ENCODE measurements at places on chromosomes 3 and 15.

GRCh38 chr3:55968331-55968730, 481.2 kb upstream of the WNT5A start:
- no peak for DNase-seq

DNA sequence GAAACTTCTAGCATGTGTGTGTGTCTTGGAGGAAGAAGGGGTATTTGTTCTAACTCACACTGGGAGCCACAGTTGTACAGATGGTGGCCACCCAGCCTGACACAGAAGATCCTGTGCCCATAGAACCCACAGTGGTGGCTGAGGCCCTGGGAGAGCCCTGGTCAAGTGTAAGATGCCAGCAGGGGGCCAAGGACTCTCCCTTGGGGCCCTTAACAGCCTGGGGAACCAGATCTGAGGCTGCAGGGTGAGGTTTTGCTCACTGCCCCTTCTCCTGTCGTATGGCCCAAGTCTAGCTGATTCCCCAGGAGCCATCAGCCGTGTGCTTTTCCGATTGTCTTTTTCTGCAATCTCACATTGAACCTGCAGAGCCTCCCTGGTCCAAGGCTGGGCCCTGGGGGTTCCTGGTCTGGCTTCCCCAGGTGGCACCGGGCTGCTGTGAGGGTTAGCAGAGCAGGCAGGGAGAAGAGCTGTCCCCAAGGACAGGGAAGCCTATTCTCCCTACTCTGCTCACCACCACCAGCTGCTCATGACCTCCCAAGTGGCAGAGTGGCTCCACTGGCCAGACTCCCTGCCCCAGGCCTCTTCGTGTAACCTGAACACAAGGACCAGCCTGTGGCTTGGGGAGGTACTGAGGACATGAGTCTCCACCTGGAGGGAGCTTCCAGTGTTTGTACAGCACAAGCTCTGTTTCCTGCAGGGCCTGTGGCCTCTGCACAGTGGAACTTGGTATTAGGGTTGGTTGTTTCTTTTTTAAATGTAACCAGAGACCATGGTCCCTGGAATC, 51.9 kb downstream of the CA12 start:
- DNase-seq = no peak

DNA sequence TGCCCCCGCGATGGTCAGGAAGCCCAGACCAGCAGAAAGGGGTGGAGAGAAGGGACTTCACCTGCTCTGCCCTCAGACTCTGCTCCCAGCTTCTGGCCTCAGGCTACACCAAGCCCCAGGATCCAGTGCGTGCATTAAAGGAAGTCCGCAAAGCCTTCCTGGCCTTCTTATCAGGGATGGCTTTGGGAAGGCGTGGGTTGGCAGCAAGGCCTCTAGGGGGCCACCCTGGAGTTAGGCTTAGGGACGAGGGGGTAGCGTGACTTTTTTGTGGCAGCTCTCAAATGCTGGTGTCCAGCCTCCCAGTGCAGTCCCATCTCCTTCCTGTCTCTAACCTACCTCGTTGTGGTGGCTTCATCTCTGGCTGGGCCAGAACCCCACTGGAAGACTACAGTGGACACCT, 18.9 kb upstream of the RPL29 start:
- no peak for DNase-seq

GRCh38 chr15:48939648-48940047, 24.1 kb downstream of the SHC4 start:
- peak; percentile 90 for DNase-seq

DNA sequence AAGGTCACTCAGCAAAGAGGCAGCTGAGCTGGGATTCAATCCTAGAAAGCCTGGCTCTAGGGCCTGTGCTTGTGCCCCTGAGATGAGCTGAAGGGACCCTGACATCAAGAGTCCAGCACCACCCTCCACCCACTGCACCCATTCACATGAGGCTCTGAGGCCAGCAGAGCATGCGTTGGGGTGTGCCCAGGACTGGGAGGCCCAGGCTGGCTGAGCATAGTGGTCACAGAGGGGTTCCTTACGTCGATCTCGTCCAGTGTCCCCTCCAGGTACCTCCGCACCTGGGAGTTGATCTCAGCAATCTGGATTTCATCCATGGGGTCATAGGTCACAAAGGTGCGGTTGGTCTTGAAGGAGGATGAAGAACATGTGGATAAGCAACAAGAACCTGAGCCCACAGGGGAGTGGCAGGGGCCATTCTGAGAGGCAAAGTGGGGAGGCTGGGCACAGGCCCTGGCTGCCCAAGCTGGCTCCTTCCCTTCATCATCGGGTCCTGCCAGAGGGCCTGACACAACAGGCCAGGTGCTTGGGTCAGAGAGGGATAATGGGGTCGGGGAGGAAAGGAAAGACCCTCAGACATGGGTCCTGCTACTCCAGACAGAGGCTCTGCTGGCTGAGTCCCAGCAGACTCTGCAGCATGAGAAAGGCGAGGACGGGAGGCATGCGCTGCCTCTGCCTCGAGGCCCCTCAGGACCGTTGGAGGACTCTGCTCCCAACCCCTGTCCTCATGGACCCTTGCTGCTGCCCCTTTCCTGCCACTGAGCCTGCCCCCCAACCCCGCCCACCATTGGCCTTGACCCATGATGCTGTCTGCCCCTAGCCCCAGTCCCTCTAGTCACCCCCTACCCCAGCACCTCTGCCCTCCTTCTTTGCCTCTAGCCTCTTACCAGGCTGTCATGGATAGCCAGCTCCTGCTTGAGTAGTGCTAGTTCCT, 35.2 kb downstream of the KIF9 start:
- DNase-seq = no peak

Data from RCC 7860 (cell line).